Adrenal gland (tissue), 19 donors: ENCODE measurements at places on chromosomes 2 and 18. TPM values are rescaled to one million over a fixed set of nuclear protein-coding genes. Genes with fewer than 3 reads are reported as not detected.

The PAIP2B gene
- 1.3 TPM for total RNA-seq

The FMNL2 gene
- 32.2 TPM for total RNA-seq

The CYP26B1 gene
- total RNA-seq = 14.3 TPM

The MAL gene
- total RNA-seq = not detected

The DPYSL5 gene
- 1.6 TPM for total RNA-seq

The PXDN gene
- 16.9 TPM for total RNA-seq

The OXER1 gene
- 0.32 TPM for total RNA-seq

The MATN3 gene
- total RNA-seq = 0.47 TPM

The ELOA2 gene
- total RNA-seq = not detected

- no peak for DNase-seq
Measured at GRCh38 chr18:38038242-38038641, 472.6 kb upstream of the CELF4 start.

DNA sequence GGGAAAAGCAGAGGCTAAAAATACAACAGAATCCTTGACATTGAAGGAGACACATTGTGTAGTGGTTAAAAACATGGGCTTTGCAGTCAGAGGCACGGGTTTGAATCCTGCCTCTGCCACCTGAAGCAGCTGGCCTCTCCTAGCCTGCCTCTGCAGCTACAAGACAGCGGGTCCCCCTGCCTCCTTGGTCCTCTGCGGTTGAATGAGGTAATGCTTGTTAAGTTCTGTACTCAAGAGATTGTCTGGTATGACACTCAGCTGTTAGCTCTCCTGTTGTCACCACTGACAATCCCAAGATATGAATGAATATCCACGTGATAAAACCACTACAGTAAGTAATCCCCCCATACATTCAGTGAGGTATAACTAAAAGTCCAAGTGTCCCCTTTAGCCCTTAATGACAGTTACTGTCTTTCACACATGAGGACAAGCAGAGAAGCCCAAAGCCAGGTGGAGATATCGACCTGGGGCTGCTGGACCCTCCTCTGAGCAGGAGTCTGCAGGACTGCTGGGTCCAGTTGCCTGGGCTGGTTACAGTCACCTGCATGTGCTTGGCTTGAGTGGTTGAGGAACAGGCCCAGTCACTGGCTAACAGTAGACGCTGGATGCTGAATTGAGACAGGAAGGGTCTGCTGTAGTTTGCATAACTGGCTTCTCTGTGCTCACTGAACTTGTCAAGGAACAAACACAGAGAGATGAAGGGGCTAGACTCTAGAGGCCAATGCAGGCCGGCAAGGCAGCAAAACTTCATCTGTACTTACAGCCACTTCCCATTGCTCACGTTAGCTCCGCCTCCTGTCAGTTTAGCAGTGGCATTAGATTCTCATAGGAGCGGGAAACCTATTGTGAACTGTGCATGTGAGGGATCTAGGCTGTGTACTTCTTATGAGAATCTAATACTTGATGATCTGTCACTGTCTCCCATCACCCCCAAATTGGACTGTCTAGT, 85.5 kb downstream of the TGFA start:
- no peak for DNase-seq

DNA sequence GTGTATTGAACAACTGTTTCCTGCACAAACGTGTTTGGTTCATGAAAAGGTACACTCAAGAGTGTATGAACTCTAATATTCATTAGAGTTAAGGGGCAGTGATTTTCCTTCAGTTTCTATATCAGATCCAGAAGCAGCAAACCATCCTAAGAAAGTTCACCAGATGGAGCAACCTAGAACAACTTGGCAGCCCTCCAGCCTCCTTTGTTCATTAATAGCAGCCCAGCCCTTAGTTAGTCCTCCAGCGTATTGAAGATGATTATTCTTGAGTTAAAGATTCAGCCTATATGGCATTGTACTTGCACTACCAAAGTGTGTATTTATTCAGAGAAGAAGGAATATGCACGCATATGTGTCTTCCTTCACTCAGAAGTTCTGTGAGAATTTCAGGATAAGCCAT, 365.5 kb downstream of the SETBP1 start:
- no peak for DNase-seq

- DNase-seq = no peak
Measured at GRCh38 chr2:234583331-234583730, 86.5 kb upstream of the ARL4C start.

GRCh38 chr18:43590182-43590903, 313.1 kb upstream of the SYT4 start:
- DNase-seq = no peak

- no peak for DNase-seq
Measured at GRCh38 chr2:137321566-137321965, 556.2 kb downstream of the THSD7B start.

- no peak for DNase-seq
Measured at GRCh38 chr2:167504695-167505094, 616.4 kb downstream of the XIRP2 start.

DNA sequence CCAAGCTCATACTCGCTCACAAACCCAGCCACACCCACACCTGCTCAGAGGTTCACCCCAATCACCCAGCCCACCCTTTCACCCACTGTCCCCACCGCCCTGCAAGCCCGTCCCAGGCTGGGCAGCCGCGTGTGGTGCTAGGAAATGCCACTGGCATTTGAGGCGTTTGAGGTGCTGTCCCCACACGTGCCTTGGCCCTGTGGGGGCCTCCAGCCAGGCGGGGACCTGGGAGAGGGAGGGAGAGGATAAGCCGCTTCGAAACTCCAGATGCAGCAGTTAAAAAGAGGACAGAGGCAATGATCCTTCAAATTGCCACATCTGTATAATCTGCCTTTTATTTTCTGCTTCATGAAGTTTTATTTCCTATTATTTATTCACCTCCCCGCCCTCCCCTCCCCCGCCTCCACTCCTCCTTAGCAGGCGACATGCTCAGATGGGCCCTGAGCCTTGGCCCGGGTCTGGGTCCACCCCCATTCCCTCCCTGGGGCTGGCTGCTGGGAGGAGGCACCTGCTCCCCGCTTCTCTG, 35.9 kb downstream of the PSD4 start:
- no peak for DNase-seq

GRCh38 chr2:119352357-119352756, 14.3 kb downstream of the C2orf76 start:
- no peak for DNase-seq

DNA sequence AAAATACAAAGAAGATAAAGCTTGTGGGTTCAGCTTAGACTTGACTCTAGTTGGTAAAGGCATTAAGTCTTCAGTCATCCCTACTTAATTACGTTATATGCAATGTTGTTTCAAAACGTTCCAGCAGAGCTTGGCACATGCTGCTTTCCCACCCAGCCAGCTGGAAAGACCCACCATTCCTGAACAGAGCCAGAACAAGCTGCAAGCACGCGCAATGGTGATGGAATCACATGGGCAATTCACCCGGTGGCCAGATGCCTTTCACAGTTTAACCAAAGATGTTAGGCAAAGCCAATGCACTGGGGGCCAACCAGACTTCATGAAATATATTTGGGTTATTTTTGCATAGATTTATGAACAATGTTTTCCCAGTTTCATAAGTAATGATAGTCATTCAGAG, 123.4 kb upstream of the CDH20 start:
- DNase-seq = no peak

- DNase-seq = no peak
Measured at GRCh38 chr18:75612456-75612855, 185.0 kb upstream of the SMIM21 start.

- no peak for DNase-seq
Measured at GRCh38 chr2:127506510-127506909, 19.8 kb downstream of the IWS1 start.

- no peak for DNase-seq
Measured at GRCh38 chr2:134564549-134564948, 154.3 kb downstream of the TMEM163 start.

DNA sequence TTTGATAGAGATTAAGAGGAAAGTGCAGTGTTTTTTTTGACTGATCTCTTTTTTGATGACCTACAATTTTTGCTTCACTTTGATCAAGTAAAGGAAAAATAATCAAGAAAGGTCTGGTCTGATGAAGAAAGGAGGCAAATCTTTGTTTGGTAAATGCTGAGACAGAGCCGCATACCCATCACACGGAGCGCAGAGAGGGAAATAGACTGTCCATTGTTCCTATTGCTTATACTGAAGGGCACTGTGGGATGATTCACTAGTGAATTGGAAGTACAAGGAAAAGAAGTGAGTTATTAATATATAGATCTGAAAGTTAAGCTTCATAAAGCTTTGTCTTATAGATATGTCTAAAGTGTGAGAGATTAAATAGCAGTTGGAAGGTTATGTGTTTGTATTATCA, 455.1 kb downstream of the PLCL1 start:
- no peak for DNase-seq

DNA sequence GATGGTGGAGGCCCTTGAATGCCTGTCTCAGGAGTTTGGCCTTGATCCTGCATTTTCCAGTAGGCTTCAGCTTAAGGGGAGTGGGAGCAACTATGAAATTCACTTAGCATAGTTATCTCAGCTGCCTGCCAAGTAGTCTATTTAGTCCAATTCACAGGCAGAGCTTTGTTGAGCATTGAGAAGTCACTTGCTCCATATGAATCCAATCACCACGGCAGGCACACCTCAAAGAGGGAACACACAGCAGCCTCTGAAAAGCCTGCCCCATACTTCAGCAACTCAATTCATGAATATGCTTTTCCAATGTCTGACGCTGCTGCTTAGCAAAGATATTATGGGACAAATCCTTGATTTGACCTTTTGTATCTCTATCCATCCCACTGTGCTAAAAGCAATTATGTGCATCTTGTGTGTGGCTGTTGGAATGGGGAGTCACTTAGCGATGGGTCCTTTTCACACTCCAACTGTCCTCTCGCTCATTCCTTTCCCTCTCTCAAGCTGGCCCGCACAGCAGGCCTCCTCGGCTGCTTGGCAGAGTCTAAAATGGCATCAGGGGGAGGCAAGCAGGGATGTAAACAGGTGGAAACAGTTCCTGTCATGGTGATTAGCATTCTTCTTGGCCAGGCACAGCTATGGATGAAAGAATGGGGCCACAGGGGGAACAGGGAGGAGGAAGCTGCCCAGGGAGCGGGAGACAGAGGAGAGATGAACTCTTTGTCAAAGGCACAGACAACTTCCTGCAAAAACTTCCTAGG, 56.0 kb upstream of the LRPPRC start:
- DNase-seq = no peak

DNA sequence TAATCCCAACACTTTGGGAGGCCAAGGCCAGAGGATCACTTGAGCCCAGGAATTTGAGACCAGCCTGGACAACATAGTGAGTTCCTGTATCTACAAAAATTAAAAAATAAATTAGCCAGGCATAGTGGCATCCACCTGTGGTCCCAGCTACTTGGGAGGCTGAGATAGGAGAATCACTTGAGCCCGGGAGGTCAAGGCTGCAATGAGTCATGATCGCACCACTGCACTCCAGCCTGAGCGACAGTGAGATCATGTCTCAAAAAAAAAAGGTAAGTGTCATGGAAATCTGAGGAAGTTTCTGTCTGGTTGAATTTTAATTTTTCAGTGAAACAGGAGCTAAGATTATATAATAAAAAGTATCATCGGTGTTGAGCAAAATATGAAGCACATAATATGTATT, 2.5 kb upstream of the C2orf15 start:
- DNase-seq = no peak

GRCh38 chr2:211367293-211367692, 810.9 kb downstream of the CPS1 start:
- DNase-seq = no peak

DNA sequence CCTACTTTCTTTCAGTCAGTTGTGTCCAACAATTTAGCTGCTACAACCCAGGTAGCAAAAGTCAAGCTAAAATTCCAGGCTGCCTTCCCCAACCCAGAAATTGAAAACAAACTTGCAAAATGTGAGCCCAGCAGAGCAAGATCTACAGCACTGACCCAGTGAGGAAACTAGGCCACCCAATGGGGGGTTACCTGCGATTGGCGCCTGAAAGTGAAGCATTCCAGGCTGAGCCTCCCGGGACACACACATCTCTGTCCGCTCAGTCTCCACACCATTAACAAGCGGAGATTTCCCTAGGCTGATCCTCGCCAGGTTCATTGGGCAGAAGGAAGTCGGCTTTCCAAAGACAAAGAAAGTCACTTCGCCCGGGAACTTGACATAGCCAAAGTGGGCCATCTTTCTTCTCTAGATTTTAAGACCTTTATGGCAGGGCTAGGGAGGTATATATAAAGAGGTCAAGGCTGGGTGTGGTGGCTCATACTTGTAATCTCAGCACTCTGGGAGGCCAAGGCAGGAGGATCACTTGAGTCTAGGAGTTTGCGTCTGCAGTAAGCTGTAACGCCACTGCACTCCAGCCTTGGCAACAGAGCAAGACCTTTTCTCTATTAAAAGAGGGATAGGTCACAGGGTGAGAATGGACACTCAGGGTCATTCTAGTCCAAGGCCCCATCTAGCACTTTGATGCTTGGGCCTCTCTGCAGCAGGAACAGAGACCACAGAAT, 53.6 kb downstream of the TTC32 start:
- no peak for DNase-seq

- DNase-seq = no peak
Measured at GRCh38 chr2:119475857-119476244, 44.2 kb downstream of the TMEM37 start.

DNA sequence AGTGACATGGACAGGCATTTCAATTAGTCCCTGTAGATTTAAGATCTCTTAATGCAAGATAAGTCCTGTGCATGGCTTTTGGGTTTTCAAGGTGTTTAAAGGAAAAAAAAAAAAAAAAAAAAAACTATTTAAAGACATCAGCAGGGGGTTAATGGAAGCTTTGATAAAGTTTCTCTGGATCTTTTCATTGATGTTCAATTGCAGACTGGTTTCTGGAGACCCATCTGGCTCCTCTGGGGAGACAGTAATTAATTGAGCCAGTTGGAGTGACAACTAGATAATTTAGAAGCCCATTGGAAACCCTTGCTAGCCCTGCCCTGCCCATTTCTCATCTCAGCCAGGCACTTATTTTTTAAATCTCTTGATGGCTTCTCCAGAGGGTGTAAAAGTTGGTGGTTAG, 98.7 kb downstream of the EPHA4 start:
- no peak for DNase-seq

DNA sequence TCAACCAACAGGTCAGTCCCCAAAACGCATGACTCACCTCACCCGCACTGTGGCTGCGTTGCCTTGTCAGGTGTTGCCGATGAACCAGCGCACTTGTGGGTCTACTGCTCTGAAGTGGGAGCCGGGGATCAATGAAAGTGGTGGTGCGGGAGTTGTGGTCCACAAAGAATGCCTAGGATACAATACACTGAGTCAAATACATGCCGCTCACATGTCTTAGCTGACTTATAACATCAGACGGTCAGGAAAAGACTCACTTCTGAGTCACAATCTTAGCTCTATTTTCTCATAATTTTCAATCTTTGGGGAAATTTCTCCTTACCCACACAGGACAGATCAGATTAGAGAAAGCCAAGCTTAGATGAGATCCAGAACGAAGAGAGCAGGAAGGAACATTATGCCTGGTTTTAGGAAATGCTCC, 107.1 kb upstream of the STK17B start:
- no peak for DNase-seq
